ENCODE measurements at places on chromosomes 11 and 22.

DNA sequence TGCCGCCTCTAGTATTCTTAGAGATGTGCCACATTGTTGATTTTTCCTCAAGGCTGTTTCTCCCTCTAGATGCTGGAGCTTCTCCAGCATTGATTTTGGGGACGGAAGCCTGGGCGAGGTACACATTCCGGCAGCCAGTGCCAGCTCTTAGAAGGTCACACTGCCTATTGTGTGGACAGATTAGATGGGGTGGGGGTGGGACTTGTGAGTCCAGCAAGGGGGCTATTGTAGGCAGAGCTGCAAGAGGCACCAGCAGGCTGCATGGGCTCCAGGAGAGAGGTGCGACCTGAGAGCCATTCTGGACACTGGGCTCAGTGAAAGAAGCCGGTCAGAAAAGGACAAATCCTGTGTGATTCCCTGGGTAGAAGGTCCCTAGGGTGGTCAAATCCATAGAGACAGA is 12.4 kb downstream of the C11orf21 start:
- no peak for DNase-seq

- DNase-seq: no peak
Measured at GRCh38 chr22:31623592-31624304, 38.3 kb downstream of the PISD start.

- DNase-seq: no peak
Measured at GRCh38 chr11:37963440-37963839, 1365.4 kb upstream of the RAG2 start.

GRCh38 chr11:43486141-43486540 is 127.4 kb downstream of the TTC17 start:
- DNase-seq: no peak

DNA sequence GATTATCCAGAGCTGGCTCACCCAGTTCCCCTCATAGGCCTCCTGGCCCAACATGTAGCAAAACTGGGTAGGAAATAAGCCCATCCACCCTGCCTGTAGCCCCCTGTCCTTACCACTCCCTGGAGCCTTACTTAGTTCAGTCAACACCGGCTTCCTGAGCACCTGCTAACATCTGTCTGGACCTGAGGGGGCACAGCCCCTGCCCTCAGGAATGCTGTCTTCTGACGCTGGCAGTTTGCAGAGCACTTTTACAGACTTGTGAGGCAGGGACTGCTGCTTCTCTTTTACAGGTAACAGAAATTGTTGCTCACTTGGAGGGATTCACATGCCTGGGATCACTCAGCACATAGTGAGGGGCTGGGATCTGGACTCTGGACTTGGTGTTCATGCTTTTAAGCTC is 152.0 kb upstream of the TBCEL start:
- DNase-seq: no peak
